Mononuclear cell (primary cell): ENCODE measurements at places on chromosomes 3 and 15. TPM values are rescaled to one million over a fixed set of nuclear protein-coding genes. Genes with fewer than 3 reads are reported as not detected.

The ZNF654 gene
- 21.6 TPM for total RNA-seq

The STX19 gene
- not detected for total RNA-seq

The PLS1 gene
- total RNA-seq = 1.2 TPM

The MYL3 gene
- not detected for total RNA-seq

The STRIT1 gene
- not detected for total RNA-seq

The GABRB3 gene
- total RNA-seq = 0.10 TPM

The EFCC1 gene
- 0.10 TPM for total RNA-seq

The RARB gene
- total RNA-seq = not detected

The GOLGA6A gene
- total RNA-seq = not detected

The NANOGP8 gene
- 0.21 TPM for total RNA-seq

The KBTBD13 gene
- under 0.01 TPM for total RNA-seq

The SLC38A3 gene
- total RNA-seq = not detected

The ASB14 gene
- 0.10 TPM for total RNA-seq

The MESP2 gene
- total RNA-seq = not detected

The CLRN1 gene
- not detected for total RNA-seq

The SRGAP3 gene
- 2.2 TPM for total RNA-seq

The LYZL4 gene
- total RNA-seq = not detected

The GOLGA8M gene
- total RNA-seq = 1.2 TPM

The RYR3 gene
- 0.10 TPM for total RNA-seq

The GPR171 gene
- 10.6 TPM for total RNA-seq

The CMTM8 gene
- 2.9 TPM for total RNA-seq

The CACNA2D2 gene
- total RNA-seq = 1.5 TPM

The COL6A6 gene
- under 0.01 TPM for total RNA-seq

The RASGRP1 gene
- 64.9 TPM for total RNA-seq

The THBS1 gene
- total RNA-seq = 171 TPM
